ENCODE measurements at places on chromosomes 5 and 9. TPM values are rescaled to one million over a fixed set of nuclear protein-coding genes. Genes with fewer than 3 reads are reported as not detected.

KIAA0825 gene
- total RNA-seq = 1.9 TPM

CARD6 gene
- 9.4 TPM for total RNA-seq

ZNF622 gene
- total RNA-seq = 53.0 TPM

NFX1 gene
- total RNA-seq = 21.1 TPM

NEUROG1 gene
- not detected for total RNA-seq
